NCI-H524 (cell line): ENCODE measurements at places on chromosomes 7 and 10.

DNA sequence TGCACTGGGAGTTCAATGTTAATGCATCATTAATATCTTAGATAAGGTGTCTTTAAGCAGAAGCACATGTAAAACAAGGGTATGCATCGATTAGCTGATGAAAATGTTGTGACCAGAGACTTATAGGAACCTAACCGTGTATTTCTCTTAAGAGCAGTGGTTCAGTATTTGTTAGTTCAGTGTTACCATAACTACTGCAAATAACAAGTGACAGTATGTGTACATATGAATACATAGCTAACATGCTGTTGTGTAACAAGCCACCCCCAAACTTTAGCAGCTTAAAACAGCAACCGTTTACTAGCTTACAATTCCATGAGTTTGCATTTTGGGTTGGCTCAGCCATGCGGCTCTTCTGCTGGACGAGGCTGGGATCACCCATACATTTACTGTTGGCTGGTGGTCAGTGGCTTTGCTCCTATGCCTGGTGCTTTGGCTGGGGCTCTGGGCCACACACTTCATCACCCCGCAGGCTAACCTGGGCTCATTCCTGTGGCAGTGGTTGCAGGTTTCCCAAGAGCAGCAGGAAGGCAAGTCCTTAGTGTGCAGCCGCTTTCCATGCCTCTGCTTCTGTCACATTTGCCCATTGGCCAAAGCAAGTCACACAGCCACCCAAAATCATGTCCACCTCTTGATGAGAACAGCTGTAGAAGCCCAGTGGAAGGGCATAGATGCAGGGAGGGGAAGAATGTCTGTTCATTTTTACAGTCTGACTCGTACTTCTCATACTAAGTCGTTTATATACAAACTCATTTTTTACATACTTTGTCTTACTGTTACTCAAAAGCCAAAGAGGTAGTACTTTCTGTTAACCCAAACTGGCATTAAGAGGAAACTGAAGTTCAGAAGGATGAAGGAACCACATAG lies 103.3 kb upstream of the GATA3 start:
- DNase-seq = no peak

GRCh38 chr10:123552760-123553554 lies 113.2 kb upstream of the GPR26 start:
- no peak for DNase-seq

- no peak for DNase-seq
Observed at GRCh38 chr10:73577788-73578187, 13.4 kb downstream of the USP54 start.

DNA sequence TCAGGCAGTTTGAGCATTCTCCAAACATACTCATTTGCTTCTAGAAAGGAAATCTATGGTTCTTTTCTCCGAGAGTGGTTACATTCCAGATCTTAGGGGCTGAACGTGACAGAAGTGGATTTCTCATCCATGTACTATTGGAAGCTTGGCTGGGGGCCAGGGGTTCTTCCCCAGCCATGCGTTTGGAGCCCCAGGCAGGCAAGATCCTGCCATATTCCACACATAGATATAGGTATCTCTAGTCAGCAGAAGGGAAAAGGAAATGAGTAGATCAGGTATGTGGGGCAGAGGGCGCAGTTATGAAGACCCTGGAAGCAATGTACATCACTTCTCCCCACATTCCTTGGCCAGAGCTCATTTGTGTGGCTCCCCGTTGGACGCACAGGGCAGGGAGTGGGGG lies 299.8 kb downstream of the CCDC3 start:
- DNase-seq = no peak

GRCh38 chr10:32054094-32054493 lies 2.1 kb downstream of the KIF5B start:
- DNase-seq = peak; percentile 0

DNA sequence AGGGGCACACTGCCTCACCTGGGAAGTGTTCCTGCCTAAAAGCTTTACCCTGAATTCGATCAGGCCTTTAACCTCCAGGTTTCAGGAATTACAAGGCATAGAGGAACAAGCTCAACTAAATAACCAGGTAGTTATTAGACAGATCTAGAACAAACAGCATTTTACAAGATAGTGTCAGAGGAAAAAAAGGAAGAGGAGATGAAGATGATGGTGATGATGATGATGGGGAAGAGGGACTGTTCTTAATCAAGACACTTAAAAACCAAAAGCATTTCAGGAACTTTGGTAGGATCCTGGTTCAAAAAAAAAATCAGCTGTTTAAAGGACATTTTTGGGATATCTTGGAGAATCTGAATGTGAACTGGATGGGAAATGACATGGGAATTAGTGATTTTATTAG lies 11.5 kb downstream of the RBM17 start:
- no peak for DNase-seq

- no peak for DNase-seq
Observed at GRCh38 chr10:48659790-48660189, 24.9 kb upstream of the WDFY4 start.
